Small intestine (tissue), 16 donors: ENCODE measurements at places on chromosomes 2 and 18. TPM values are rescaled to one million over a fixed set of nuclear protein-coding genes. Genes with fewer than 3 reads are reported as not detected.

The ARHGEF4 gene
- 2.8 TPM for polyA plus RNA-seq

GRCh38 chr2:181334158-181334826 lies 122.9 kb upstream of the ITGA4 start:
- DNase-seq, result no peak

DNA sequence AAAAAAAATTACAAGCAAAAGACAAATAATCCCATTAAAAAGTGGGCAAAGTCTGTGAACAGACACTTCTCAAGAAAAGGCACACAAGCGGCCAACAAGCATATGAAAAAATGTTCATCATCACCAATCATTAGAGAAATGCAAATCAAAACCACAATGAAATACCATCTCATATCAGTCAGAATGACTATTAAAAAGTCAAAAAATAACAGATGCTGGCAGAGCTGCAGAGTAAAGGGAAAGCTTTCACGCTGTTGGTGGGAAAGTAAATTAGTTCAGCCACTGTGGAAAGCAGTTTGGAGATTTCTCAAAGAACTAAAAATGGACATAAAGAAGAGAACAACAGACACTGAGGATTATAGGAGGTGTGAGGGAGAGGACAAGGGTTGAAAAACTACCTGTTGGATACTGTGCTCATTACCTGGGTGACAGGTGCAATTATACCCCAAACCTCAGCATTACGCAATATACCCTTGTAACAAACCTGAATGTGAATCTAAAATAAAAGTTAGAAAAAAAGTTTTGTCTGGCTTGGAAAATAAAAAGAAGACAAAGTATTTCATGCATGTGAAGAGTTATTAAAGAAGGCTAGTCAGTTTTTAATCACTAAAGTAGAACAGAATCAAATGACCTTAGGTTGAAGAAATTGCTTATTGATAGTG lies 8.7 kb upstream of the ACSL3 start:
- no peak for DNase-seq

DNA sequence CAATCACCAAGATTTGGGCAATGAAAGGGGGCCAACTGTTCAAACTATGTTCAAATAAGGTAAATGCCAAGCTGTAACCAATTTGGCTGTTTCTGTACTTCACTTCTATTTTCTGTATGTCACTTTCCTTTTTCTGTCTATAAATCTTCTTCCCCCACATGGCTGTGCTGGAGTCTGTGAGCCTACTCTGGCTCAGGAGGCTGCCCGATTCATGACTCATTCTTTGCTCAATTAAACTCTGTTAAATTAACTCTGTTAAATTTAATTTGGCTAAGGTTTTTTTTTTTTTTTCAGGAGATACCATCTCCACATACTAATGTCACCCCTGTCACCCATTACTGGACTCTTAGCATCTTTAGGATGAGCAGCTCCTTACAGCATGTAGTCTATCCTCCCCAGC lies 178.8 kb upstream of the TWIST2 start:
- DNase-seq, result no peak

DNA sequence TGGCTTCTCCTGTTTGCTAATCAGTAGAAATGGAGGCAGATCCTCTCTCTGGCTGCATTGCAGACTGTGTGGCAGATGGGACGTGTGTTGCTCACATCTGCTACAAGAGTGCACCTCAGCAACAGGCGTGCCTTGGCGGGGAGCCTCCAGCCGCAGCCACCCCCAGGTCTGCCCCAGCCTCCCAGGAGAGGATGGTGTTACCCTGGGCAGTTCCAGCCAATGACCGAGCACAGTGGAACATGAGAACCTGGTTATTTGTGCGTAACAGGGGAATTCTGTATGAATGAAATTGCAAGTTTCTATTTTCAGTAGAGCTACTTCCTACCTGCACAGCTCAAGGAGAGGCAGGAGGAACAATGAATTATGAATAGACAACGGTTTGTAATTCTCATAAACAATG lies 130.6 kb upstream of the CBLN2 start:
- no peak for DNase-seq
